Pulmonary artery endothelial cell (primary cell): ENCODE measurements at places on chromosomes 12 and 14. TPM values are rescaled to one million over a fixed set of nuclear protein-coding genes. Genes with fewer than 3 reads are reported as not detected.

MYF5 gene
- total RNA-seq, result not detected in 2 replicates

KRT1 gene
- total RNA-seq, result not detected in 2 replicates

ALDH6A1 gene
- 21.6 and 30.9 TPM in 2 replicates for total RNA-seq

DNAJC22 gene
- 0.79 and 0.85 TPM in 2 replicates for total RNA-seq

GPRC5D gene
- 0.11 TPM in 1 of 2 replicates, not detected in the other for total RNA-seq

C12orf54 gene
- not detected in 2 replicates for total RNA-seq

ALX1 gene
- total RNA-seq, result not detected in 2 replicates

AKAP6 gene
- 0.18 and 0.26 TPM in 2 replicates for total RNA-seq

PIWIL1 gene
- not detected in 2 replicates for total RNA-seq

RIPK3 gene
- total RNA-seq, result 3.7 and 3.9 TPM in 2 replicates

EVL gene
- 10.5 and 14.0 TPM in 2 replicates for total RNA-seq

STXBP6 gene
- total RNA-seq, result 0.04 TPM in 1 of 2 replicates, not detected in the other

LUM gene
- total RNA-seq, result 0.07 and 0.46 TPM in 2 replicates

OGFOD2 gene
- 9.1 and 12.3 TPM in 2 replicates for total RNA-seq

SOAT2 gene
- not detected in 2 replicates for total RNA-seq

KCNMB4 gene
- total RNA-seq, result 3.8 and 8.7 TPM in 2 replicates

TXNRD1 gene
- total RNA-seq, result 1,036 and 1,521 TPM in 2 replicates

SIX1 gene
- total RNA-seq, result 0.73 and 1.4 TPM in 2 replicates

GALNT16 gene
- 0.11 and 0.13 TPM in 2 replicates for total RNA-seq

CCDC88C gene
- 21.2 and 30.5 TPM in 2 replicates for total RNA-seq

ALG10B gene
- 5.9 and 8.7 TPM in 2 replicates for total RNA-seq
